ENCODE measurements at places on chromosomes 4 and X.

DNA sequence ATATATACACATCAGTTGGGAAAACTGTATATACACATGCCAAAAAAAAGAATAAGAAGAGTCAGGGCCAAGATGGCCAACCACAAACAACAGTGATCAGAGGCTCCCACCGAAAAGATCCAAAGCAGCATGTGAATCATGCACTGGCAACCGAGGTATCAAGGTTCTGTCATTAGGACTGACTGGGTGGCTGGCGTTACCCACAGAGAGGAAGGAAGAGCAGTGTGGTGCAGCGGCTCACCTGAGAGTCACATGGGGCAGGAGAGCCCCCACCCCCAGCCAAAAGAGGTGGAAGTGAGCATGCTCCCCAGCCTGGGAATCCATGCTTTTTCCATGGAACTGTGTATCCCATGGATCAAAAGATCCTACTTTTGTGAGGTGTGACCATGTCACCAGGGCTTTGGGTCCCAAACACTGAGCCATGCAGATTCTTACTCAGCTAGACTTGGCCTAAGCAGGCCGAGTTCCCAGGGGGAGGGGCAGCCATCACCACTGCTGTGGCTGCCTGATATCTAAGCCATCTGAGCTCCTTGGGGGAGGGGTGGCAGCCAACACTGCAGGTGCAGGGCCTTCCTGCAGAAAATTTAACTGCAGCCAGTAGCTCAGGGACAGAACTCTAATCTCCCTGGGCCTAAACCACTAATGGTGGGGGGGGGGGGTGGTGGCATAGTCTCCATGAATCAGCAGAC lies 52.8 kb downstream of the P2RY10 start:
- DNase-seq, result peak; percentile 7

DNA sequence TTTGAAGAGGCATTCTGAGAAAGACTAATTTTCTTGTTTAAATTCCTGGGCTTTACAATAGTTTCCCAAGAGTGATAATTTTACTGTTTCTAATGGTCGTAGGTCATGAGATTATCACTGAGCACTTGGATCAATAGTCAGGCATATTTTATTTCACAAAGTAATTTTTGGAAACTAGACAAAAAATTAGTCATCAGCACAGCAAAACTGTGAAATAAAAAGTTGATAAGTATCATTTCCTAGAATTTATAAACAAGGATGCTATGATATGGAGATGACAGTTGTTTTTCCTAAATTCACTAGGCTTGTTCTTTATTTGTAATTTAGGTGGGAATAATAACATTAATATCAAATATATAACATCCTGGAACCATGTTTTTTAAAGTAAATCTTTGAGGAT lies 33.0 kb downstream of the SULT1B1 start:
- DNase-seq, result no peak

DNA sequence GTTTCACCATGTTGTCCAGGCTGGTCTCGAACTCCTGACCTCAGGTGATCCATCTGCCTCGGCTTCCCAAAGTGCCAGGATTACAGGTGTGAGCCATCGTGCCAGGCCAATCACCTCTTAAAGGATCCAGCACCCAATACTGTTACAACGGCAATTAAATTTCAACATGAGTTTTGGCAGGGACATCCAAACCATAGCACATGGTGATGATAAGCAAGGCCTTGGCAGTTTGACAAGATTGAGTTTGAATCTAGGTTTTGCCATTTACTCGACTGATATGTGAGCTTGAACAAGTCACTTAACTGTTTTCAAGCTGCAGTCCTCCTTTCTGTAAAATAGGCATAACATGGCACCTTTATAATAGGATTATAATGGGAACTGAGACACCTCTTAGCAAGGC lies 84.1 kb downstream of the GPR82 start:
- DNase-seq, result no peak

- DNase-seq, result no peak
Measured at GRCh38 chrX:109880629-109881028, 122.3 kb upstream of the TMEM164 start.

GRCh38 chrX:76796311-76796710 lies 368.8 kb downstream of the MAGEE1 start:
- no peak for DNase-seq

- no peak for DNase-seq
Measured at GRCh38 chr4:81490403-81491160, 18.9 kb upstream of the RASGEF1B start.
